ENCODE measurements at places on chromosomes 11 and 22. TPM values are rescaled to one million over a fixed set of nuclear protein-coding genes. Genes with fewer than 3 reads are reported as not detected.

GRCh38 chr22:37187552-37187890 is 526 bp downstream of the C1QTNF6 start:
- H3K27ac ChIP-seq, result peak overlapping the region; percentile 93
- DNase-seq, result peak; percentile 52
- peaks cover 7% of the 10 kb centered on the region for H3K4me1 ChIP-seq
- H3K27me3 ChIP-seq, result no peaks in the 10 kb centered on the region
- H3K36me3 ChIP-seq, result no peaks in the 10 kb centered on the region

GRCh38 chr22:44668190-44668885 is 33.7 kb upstream of the PRR5 start:
- H3K27ac ChIP-seq, result peak overlapping the region; percentile 75
- H3K4me1 ChIP-seq, result peaks cover 9% of the 10 kb centered on the region
- no peak for DNase-seq
- peak overlapping the region; percentile 27 for H3K4me3 ChIP-seq

DNA sequence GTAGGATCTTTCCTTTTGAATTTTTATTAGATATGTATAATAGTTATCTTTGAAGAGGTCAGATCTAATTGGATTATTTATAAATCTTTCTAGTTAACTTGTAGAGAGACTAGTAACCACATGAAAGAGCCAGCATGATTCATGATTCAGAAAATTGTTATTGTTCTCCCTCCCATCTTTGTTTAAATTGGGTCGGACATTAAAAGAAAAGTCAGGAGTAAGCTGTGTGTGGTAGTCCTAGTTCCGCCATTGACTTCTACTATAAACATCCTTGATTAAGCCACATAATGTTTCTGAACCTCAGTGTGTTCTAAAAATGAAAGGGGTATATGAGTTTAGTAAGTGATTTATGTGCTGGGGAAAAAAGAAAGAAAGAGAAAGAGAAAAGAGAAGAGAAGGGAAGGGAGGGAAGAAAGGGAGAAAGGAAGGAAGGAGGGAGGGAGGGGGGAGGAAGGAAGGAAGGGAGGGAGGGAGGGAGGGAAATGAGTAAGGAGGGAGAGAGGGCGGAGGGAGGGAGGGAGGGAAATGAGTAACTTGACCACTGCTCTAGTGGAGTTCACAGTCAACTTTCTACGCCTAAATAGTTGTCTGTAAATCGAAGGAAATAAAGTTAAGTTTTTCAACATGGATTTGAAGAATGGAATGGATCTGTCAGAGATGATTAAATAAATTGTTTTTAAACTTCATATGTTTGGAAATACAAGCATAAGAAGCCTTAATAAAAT is 32.9 kb downstream of the SIK2 start:
- no peaks in the 10 kb centered on the region for H3K27me3 ChIP-seq
- no peak overlapping the region for H3K4me3 ChIP-seq
- no peaks in the 10 kb centered on the region for H3K36me3 ChIP-seq

- no peak overlapping the region for H3K4me3 ChIP-seq
- no peak for DNase-seq
- no peak overlapping the region for H3K27ac ChIP-seq
- no peaks in the 10 kb centered on the region for H3K27me3 ChIP-seq
- H3K4me1 ChIP-seq, result no peaks in the 10 kb centered on the region
These were observed 894.6 kb downstream of the METTL15 start for GRCh38 chr11:29002816-29003215.

DNA sequence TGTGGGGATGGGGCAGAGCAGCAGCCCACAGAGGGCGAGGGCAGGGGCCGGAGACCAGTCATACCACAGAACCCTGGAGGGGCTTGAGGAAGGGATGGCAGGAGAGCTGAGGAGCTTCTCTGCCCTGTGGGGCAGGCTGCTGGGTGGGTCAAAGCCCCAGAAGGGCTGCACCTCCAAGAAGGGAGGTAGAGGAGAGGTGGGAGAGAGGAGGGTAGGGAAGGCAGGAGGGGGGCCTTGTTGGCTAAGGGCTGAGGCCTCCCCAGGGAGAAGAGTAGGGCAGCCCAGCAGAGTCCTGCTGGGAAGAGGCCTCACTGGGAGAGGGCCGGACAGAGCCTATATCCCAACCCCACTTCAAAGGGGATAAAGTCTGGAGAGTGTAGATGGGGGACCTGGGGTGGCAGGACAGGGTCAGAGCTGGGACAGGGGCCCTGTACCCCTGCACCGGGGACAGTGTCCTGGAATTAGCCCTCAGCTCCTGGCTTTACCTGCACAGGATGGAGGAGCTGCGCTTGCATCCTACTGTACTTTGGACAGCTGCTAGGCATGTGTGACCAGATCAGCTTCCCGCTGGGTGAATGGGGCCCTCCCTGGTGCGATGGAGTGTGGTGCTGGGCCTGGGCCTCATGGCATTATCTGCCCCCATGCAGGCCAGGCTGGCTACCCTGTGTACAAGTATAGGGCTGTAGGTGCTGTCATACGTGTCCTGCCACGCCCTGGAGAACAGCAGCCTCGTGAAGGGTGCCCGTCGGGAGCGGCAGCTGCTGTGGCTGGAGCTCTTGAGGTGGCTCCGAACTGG is 7.3 kb downstream of the DGCR6L start:
- no peaks in the 10 kb centered on the region for H3K4me1 ChIP-seq
- no peak overlapping the region for H3K27ac ChIP-seq
- no peak for DNase-seq

GRCh38 chr11:56410801-56411200 is 1.7 kb upstream of the OR5AL1 start:
- H3K4me1 ChIP-seq, result no peaks in the 10 kb centered on the region
- DNase-seq, result no peak
- no peak overlapping the region for H3K27ac ChIP-seq
- no peaks in the 10 kb centered on the region for H3K27me3 ChIP-seq
- H3K36me3 ChIP-seq, result no peaks in the 10 kb centered on the region

DNA sequence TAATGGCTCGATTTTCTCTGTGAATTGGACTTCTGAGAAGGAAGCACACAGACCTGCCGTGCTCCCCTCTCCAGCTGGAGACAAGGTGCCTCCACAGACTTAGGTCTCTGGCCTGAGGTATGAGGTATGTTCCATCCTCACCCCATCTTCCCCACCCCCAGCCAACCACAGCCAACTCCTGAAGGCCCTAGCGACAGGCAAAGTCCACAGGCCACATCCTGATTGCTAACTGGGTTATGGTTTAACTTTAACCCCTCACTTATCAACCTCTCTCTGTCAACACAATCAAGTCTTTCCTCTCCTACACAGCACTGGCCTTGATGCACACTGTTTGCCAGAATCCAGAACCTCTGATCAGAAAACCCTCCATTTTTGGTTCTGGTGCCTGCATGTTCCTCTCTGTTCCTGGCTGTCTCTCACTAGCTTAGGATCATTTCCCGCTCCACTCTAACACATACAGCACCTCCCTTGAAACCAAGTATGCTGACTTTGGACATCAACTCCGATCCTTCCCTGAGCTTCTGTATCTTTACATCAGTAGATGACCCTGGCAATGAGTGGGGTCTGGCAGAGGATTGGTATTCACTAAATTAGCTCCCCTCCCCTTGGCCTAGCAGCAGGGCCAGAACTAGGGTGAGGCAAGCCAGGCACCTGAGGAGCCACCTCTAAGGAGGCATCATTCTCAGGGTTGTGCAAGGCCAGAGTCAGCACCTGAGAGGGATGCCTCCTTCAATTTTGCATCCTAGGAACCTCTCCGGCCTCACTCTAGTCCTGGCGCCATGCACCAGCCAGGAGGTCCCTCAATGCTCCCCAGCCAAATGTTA is 22.0 kb downstream of the JAML start:
- no peak for DNase-seq
- no peak overlapping the region for H3K4me3 ChIP-seq

- no peak overlapping the region for H3K4me3 ChIP-seq
- DNase-seq, result no peak
- no peaks in the 10 kb centered on the region for H3K27me3 ChIP-seq
- H3K27ac ChIP-seq, result no peak overlapping the region
These were observed 12.2 kb upstream of the CYTH4 start for GRCh38 chr22:37269936-37270678.

- no peaks in the 10 kb centered on the region for H3K36me3 ChIP-seq
- H3K27me3 ChIP-seq, result no peaks in the 10 kb centered on the region
- H3K4me3 ChIP-seq, result no peak overlapping the region
- H3K4me1 ChIP-seq, result peaks cover 13% of the 10 kb centered on the region
- no peak overlapping the region for H3K27ac ChIP-seq
These were observed 78.5 kb downstream of the BCR start for GRCh38 chr22:23258826-23259170.

The PATE2 gene
- 0.85 TPM for total RNA-seq

The UVRAG gene
- total RNA-seq, result 14.9 TPM

The KCNJ1 gene
- total RNA-seq, result not detected
